ENCODE measurements at places on chromosomes 4 and X.
A peak's percentile ranks its signal among the peaks of the same experiment; 100 is the strongest.

GRCh38 chrX:134803060-134803459, 144.8 kb upstream of the PLAC1 start:
- DNase-seq = no peak

- DNase-seq = no peak
Observed at GRCh38 chr4:6195602-6196319, 4.6 kb downstream of the JAKMIP1 start.

DNA sequence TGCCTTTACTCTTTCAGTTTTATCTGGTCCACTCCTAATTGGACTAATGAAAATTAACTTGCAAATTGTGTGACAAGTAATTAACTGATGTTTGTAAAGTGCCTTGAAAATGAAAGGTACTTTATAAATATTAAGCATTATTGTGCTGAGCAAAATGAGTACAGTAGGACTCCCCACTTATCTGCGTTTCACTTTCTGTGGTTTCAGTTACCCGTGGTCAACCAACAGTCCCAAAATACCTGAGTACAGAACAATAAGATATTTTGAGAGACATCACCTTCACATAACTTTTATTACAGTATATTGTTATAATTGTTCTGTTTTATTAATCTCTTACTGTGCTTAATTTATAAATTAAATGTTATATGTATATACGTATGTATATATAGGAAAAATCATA, 27.4 kb upstream of the JADE3 start:
- DNase-seq = no peak

GRCh38 chr4:98181809-98182208, 38.5 kb upstream of the STPG2 start:
- no peak for DNase-seq

- no peak for DNase-seq
Observed at GRCh38 chrX:27446423-27446822, 16.7 kb downstream of the PPP4R3C start.

- no peak for DNase-seq
Observed at GRCh38 chr4:132709056-132709455, 440.0 kb upstream of the PCDH10 start.

DNA sequence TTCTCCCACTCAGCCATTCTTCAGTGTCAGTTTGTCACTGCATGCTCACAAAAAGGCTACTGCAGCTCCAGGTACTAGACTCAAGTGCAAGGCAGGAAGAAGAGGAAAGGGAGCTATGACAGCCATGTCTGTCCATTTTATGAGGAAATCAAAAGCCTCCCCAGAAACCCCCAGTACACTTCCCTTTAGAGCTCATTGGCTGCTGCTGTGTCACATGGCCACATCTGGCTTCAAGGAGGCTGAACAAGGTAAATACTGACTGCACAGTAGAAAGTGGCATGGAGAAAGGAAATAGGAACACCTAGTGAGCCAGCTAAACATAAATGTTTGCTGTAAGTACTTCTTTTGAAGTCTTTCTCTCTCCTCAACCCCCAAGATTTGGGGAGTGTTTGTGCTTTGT, 67.2 kb upstream of the FRAS1 start:
- no peak for DNase-seq

DNA sequence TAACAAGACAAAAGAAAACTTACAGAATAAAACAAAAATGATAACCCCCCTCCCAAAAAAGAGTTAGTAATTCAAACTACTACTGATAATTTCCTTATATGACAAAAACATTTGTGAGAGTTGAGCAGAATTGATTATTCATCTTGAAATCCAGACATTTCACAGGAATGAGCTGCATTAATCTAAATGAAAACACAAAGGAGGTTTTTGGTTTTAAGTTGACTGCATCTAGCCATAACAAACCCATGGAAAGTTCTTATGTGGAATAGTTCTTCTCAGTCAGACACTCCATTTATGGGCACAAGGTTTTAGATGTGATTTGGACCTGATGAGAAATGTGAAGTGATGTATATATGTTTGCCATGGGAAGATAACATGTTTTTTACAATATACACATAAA, 95.4 kb downstream of the VCX2 start:
- DNase-seq = no peak

GRCh38 chr4:18442957-18443356, 421.4 kb upstream of the LCORL start:
- DNase-seq = no peak

- DNase-seq = no peak
Observed at GRCh38 chr4:143084566-143084965, 100.2 kb upstream of the USP38 start.

DNA sequence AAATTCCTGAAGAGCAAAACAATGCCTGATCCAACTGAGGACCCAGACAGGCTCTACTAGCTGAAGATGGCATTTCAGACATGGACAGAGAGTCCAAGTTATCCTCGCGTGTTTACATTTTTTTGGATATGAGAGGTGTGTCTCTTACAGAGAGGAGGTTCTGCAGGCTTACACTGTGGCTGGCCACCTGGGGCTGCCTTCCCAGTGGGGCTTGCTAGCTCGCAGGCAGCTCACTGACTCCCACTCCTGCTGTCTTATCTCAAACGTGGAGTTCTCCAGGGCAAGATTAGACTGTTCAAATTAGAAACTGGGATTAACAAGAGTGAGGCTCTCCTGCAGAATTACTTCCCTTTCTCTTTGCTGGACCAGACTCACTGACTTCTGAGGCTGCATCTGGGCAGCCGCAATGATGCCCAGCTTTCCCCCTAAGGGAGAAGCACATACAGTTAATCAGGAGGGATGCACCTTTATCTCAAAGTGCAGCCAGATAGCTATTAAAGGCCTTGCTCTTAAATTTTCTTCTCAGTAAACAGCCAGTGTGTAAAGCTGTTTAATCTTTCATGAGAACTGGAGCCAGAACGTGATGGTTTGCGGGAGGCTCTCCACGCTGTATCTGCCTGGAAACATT, 123.0 kb downstream of the ENPP6 start:
- no peak for DNase-seq

DNA sequence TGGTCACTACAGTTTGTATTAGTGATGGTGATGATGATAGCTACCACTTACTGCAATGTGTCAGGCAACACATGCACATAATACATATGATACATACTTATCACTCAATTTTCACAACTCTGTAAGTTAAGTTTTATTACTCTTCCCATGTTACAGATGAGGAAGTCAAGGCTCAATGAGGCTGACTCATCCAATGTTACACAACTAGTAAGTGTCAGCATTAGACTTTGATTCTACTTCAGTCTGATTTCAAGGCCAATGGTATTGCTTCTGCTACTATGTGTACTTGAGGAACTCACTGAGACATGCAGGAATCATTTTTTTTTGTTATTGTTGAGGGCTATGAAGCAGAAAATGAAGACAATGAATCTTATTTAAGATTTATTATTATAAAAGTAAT, 96.4 kb upstream of the TRPC5OS start:
- no peak for DNase-seq

GRCh38 chrX:15468036-15468435, 25.1 kb downstream of the PIR start:
- no peak for DNase-seq

DNA sequence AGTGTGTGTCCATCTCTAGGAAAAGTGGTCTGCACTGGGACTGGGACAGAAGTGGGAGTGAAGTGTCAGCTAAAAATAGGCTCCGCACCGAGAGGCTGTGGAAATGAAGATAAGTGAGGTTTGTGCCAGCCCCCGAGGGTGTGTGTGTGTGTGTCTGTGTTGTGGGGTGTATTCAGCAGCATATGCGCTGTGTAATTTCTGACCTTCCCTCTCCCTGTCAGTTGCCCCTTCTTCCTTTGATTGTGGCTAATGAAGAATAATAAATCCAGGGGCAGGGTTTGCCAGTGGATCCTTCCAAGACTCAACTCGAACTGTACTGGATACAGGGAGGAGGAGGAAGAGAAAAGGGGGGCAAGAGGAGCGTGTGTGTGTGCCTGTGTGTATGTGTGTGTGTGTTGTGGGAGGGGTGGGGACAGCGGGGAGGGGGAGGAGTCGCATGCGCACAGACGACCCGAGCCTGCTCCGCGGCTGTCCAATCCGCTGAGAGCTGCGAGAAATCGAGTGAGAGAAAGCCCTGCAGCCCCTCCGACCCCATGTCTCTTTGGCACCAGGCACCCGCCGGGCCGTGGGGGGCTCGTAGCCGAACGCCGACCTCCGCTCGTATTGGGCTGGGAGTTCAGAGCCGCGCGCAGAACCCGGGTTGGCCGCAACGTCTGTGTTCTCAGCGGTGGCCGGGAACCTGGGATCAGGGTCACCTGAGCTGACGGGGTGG, 916 bp upstream of the POU4F2 start:
- no peak for DNase-seq

GRCh38 chrX:37745354-37745753, 34.5 kb upstream of the CYBB start:
- peak; percentile 76 for DNase-seq

- DNase-seq = no peak
Observed at GRCh38 chr4:181264893-181265292, 978.3 kb upstream of the TENM3 start.

- DNase-seq = no peak
Observed at GRCh38 chr4:26238426-26238777, 82.4 kb upstream of the RBPJ start.

DNA sequence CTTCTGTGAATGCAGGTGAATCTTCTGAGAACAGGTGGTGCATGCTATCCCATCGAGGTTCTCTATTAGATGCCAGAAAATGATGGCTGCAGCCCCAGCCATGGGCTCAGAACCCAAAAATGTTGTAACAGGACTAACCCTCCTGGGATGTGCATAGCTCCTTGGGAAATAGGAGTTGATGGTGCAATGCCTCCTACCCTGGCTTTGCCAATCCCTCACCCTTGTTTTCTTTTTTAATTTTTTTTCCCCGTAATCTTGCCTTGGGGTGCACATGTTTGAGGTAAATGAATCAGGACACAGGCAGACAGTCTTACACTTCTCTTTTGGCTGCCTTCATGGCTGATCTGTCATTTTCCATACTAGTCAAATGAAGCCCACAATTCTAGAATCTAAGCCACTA, 96.6 kb downstream of the KIT start:
- no peak for DNase-seq

- no peak for DNase-seq
Observed at GRCh38 chr4:6755088-6755753, 27.3 kb upstream of the KIAA0232 start.

GRCh38 chr4:95318483-95318882, 230.3 kb downstream of the UNC5C start:
- no peak for DNase-seq

GRCh38 chr4:149933120-149933519, 117.5 kb upstream of the IQCM start:
- no peak for DNase-seq

GRCh38 chrX:23644744-23645143, 22.5 kb upstream of the PRDX4 start:
- no peak for DNase-seq

DNA sequence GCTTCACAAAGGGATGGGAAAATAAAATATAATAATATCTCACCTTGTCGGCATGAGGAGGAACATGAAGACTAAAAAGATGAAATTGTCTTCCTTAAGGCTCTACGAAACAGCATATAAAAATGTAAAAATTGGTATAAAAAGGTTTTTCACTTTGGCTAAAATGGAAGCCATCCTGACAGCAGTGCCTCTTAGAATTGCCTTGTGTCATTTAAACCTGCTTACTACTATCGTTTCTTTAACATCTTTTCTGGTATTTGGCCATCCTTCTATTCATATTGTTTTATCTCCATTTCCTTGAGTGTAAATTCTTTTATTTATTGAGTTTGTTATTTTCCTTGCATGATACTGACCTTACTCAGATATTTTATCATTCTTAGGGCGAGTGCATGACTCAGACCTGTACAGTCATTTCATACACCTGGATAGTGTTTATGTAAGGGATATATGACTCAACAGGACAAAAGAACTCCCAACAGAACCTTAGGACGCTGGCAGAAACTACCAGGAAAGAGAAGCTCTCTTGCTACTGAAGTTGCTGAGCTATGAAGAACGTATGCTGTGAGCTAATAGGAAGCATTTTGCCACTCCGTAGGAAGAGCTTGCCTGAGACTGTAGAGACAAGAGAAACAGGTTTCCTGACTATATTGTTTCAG, 5.8 kb upstream of the CDKN2AIP start:
- no peak for DNase-seq

DNA sequence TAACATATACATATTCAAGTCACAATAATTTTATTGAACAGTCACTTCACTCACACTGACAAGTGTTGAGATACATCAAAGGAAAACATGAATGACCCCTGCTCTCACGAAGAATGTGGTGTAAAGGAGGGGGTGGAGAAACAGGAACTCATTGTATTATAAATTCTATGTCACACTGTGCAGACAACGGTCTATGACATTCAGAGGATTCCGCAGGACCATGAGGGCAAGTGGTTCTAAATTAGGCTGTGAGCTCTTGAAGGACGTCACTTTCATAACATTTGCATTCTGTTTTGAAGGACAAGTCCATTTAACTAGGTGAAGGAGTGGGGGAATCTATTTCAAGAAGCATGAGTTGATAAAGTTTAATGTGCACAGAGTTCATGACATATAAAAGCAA, 415.2 kb upstream of the HS3ST1 start:
- no peak for DNase-seq

DNA sequence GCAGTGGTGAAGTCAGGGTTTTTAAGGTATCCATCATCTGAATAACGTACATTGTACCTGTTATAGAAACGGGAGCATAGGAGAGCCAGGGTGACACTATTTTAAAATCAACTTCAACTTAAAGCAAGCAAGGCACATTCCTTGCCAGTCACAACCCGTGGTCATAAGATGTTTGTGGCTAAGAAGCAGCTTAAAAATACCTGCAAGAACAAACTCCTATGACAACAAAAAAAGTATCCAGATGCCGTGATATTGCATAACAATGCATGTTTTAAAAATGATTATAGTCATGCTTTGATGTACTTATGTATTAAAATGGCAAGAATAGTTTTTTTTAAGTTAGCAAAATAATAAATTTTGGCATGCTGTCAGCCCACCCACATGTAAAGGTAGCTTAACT, 16.5 kb upstream of the SYNPO2 start:
- DNase-seq = no peak

DNA sequence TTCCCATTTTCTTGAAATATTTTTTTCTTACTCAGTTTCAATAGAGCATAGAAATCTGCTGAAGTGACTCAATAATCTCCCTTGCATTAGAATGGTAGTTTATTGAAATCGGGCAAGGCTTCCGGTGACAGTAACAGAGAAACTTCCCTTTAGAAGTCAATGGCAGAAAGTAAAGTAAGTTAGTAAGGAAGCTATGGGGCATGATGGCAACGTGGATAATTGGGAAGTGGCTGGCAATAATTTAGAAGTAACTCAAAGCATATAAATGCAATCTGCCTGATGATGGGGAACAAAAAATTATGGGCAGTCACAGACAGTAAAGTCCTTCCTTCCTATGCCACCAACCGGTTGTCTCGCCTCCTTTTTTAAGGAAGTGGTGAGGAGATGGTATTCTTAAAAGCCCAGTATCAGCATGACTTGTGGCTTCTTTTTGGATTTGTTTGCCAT, 7.6 kb downstream of the CYBB start:
- peak; percentile 53 for DNase-seq
